RPMI8226 (cell line): ENCODE measurements at places on chromosomes 4 and X.

DNA sequence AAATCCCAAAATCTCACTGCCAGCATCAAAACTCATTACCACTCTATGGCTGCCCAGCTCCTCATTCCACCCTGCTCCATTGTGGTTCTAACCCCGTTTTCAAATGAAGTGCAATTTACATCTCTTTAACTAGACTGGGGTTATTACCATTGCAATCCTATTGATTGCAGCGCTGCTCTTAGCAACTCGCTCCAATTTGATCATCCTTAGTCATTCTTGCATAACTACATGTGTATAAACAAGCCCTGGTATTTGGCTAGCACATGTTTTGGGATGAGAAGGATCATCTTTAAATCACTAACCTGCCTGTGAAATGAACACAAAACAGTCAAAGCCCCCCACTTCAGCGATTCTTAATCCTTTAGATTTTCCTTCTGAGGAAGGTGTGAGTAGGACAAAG is 340.1 kb upstream of the PPARGC1A start:
- DNase-seq = no peak

DNA sequence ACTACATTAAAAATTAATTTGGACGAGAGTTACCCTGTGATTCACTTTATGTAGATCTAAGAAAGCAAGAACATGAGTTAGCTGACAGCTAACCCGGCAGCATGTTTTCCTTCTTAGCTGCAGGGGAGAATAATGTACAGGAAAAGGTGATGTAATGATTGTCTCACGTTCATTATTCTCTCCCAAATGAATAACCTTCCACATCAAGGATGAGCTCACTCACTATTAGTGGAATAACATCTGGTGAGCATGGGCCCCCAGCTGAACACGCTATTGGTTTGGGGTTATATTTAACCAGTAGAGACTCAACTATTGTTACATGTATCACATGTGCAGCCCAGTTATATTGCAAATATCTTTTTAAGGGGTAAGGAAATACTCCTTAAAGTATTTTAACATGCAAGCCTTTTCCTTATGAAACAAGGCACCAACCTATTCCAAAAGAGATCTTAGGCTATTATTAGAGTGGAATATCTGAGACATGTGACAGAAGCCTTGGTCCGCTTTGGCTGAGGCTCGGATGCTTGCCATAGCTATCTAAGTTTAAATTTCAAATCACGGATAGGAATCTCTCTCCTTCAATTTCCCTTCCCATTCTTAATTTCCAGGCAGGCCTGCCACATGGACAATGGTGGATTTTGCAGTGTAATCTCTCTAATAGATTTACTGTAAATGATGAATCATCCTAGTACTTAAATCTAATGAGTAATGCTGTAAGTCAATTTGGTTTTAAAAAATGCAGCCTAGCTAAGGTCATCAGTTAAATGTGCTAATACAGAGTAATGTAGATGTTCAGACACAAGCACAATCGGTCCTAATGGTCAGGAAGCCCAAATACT is 99.0 kb upstream of the OTUD4 start:
- DNase-seq = no peak

DNA sequence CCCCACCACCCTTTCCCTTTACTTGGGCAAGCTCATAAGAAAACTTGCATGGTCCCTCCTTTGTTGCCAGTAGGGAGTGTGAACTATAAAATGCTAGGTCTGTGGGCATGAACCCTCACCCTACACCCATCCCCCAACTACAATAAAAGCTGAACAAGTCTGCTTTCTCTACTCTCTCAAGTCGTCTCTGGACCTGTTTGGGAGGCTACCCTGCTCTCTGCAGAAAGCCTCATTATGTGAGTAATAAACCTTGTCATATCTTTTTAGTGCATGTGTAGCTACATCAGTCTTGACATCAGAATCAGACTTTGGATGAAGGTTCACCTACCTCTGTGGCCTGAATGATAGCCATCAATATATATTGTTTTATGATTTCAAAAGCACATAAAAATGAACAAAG is 155.4 kb upstream of the FAM241A start:
- no peak for DNase-seq

- no peak for DNase-seq
Measured at GRCh38 chr4:30642567-30642966, 77.6 kb upstream of the PCDH7 start.

DNA sequence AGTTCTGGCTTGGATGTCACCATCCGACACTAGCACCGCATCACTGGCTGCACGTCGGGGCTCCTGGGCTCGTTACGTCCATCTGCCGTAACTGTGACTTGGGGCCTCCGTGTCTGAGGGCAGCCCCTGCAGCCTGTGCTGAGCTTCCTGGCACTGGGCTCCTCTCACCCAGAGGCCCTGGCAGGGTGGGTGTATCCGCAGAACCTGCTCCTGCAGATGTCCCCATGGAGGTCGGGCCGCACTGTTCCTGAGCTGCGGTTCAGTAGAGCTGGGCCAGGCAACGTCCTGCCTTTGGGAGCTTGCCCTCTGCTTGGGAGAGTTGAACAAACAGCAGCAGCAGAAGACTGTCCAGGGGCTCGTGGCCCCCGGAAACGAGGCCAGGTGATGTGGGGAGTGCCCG is 71.4 kb downstream of the RGS12 start:
- no peak for DNase-seq

GRCh38 chr4:115355329-115355728 is 241.9 kb upstream of the NDST4 start:
- no peak for DNase-seq

DNA sequence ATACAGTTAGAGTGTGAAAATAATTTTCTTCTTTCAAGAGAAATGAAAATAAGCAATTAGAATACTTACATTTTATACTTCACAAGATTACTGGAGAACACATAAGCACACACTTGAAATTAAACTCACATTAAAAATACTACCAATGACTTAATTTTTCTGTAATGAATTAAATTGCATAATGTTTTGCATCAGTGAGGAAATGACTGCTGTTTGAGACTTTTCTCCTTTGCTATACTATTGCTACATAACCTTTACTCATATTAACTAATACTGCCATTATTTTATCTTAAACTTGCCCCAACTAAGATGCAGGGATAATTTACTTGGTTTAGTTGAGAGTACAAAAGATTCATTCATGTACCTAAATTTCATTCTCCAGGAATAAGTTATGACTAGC is 590.9 kb downstream of the ARAP2 start:
- no peak for DNase-seq

- DNase-seq = no peak
Measured at GRCh38 chr4:163808011-163808410, 313.5 kb downstream of the TMA16 start.

- DNase-seq = no peak
Measured at GRCh38 chrX:72139538-72139937, 7.8 kb upstream of the RTL5 start.
